ENCODE measurements at places on chromosomes 1 and 21.

DNA sequence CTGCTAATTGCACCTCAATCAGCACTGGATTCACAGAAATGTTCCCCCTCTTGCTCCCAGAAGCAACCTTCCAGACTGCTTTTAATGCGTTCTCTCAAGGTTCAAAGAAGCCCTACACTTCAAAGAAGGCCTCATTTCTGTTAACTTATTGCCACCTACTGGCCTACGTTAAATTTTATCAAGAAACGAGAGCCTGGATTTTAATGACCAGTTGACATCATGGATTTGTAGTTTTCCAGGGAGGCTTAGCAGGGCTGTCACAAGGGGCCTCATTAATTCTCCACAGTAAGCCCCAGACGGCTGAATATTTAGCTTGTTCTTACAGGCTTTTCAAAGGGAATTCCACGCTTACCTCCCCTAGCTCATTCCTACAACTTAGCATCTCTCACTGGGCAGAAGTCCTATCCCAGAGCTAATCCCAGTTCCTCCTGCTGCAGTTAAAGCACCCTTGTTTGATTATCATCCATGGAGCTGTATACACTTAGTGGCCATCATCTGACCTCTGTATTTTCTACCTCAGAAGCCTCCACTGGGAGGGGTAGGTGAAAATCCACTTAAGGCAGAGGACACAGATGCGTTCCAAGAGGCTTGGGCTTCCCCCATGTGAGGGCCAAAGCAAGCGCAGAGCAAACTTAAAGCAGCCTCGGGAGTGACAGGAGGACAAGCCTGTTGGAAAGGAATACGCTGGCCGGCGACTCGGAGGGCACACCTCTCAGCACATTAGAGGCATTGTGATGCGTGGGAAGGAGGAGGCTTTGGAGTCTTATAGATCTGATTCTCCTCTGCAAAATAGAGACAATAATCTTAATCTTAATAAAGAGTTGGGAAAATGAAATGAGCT lies 32.2 kb upstream of the CYP4X1 start:
- DNase-seq = peak; percentile 43

DNA sequence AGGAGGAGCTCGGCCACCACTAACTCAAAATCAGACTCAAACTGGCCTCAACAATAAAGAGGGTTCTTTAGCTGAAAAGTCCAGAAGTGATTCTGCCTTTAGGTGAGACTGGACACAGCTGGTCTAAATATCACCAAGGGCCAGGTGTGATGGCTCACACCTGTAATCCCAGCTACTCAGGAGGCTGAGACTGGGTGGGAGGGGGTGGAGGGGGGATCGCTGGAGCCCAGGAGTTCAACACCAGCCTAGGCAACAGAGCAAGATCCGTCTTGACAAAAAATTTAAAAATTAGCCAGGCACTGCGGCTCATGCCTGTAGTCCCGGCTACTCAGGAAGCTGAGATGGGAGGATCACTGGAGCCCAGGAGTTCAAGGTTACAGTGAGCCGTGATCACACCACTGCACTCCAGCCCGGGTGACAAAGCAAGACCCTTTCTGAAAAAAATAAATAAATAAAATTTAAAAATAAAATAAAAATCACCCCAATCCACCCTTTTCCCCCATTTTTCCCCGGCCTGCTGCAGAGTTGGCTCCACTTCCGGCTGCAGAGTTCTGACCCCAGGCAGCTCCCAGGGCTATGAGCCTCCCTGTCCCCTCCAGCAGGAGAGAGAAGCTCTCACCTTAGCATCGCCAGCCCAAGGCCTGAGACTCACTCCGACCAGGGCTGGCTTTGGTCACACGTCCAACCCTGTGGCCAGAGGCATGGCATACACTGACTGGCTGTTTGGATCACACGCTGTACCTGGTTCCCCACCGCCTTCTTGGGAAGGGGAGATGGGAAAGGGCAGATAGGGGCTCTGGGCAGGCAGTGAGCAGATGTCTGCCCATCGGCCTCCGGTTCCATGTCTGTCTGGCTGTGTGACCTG lies 87.3 kb upstream of the IFFO2 start:
- no peak for DNase-seq

DNA sequence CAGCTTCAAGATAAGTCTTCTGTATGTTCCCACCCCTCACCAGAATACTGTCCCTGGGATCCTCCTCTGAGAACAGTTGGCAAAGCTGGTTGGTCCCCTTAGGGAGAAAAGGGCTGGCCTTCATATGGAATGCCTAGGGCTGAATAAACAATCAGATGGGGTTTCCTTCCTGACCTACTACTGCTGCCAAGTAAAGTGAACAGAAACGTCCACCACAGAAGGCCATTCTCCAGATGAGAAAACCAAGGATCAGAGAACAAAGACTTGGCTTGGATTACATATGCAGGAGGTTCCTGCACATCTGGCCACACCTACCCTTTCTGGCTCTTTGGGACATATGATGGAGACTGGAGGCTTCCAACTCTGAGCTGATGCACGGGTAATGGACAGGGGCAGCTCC lies 194.5 kb downstream of the HIVEP3 start:
- no peak for DNase-seq

DNA sequence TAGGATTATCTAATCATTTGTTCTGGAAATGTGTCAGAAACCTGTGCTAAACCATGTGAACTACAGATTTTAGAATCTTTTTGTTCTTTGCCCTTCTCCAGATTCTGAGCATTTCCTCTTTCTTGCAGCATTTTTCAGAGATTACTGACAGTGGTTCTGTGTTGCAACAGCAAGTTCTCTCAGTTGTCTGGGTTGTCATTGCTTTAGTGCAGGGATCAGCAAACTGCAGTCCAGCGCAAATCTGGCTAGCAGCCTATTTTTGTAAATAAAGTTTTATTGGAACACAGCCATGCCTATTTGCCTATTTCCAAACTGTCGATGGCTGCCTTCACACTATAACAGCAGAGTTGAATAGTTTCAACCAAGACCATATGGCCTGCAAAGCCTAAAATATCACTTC lies 66.3 kb upstream of the LRRC8D start:
- peak; percentile 49 for DNase-seq

DNA sequence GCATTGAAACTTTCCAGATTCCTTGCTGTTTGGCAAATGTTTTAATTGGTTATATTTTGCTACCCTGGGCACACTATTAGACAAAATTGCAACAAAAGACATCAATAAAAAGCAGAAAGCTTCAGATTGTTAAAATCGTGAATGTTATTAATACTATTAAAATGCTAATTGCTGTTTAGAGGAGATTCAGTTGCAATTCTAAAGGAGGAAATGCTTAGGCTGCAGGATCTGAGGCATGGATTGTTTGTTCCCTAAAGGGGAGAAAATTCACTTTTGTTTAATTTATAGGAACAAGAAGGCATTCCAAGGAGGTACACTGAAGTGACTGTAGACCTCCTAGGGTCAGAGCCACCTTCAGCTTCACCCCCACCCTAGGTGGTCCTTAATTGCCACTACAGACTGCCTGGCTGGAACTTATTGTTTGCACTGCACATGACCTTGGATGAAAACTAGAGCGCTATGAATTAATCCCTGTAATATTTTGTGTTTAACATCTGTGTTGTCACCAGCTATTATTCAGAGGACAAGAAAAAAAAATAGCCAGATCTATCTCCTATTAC lies 1266.9 kb upstream of the ADGRL2 start:
- DNase-seq = no peak

GRCh38 chr1:61446531-61446991 lies 278.4 kb downstream of the TM2D1 start:
- no peak for DNase-seq

DNA sequence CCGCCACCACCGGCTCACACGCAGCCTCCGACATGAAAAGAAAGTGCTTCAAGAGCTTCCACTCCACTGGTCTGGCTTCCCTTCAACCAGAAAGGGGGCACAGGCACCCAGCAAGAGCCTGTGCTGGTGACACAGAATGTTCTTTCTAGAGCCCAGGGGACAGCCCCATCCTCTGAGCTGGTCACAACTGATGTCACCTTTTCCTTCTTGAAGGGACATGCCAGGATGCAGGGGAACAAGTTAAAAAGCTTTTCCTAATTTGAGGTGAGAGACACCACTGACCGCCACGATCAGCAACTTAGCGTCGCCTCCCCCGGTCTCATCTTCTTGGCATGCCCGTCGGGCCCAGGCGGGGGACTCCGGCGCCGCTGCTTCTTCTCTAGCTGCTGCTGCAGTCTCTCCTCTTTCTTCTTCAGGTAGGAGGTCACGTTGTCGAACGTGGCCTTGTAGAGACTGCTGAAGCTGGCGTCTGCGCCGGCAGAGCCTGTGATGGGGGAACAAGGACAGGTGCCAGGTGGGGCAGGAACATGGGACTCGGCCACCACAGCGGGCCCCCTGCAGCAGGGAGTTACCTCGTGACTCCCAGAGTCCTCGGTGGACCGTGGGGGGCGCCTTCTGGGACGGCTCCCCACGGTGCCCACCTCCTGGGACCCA lies 29.5 kb downstream of the WDR4 start:
- no peak for DNase-seq

DNA sequence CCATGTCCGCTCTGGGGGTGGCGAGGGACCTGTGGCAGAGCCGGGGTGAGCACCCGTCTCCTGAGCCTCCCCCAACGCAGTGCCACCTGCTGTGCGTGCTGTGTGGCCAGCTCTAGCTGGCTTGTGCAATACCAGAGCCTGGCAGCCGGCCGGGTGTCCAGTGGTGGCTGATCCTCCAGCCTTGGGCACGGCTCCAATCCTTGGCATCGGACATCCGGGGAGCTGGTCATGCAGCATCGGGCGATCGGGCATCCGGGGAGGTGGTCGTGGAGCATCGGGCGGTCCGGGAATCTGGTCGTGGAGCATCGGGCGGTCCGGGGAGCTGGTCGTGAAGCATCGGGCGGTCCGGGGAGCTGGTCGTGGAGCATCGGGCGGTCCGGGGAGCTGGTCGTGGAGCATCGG lies 8.1 kb downstream of the SLX9 start:
- DNase-seq = no peak

DNA sequence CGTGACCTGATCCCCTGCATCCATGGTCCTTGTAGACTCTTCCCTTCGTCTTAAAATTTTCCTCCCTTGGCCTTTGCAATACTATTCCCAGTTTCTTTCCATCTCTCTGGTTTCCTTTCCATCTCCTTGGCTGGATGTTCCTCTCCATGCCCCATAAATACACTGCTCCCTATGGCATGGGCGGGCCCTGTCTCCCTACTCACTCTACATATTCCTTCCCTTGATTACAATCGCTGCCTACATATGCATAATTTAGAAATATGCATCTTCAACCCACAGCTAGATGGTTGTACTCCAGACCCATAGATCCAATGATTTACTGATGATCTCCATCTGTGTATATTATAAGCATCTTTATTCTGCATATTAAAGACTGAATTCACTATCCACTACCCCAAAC lies 405.0 kb downstream of the NTNG1 start:
- no peak for DNase-seq

DNA sequence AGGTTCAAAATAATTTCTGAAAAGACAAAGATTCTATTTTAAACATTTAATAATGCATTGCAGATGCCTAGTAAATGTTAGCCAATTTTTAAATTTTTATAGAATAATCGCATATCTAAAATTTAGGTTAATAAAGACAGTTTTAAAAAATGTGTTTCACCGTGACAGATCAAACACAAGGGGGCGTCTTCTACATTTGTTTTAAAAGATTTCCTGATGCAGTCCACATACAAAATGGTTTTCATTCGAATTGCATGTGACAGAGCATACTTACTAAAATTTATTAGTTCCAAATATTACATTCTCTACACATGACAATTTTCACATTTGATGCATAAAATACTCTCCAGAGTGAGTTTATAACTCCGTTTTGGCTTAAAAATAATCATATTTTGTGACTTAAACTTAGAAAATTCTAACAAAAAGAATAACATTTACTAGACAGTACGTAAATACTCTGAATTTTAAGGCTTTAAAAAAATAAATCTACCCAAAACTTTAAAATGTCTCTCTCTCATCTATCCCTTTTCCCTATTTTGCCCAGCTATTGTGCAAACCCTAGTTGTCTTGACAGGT lies 75.5 kb downstream of the ADAMTS1 start:
- DNase-seq = peak; percentile 58

DNA sequence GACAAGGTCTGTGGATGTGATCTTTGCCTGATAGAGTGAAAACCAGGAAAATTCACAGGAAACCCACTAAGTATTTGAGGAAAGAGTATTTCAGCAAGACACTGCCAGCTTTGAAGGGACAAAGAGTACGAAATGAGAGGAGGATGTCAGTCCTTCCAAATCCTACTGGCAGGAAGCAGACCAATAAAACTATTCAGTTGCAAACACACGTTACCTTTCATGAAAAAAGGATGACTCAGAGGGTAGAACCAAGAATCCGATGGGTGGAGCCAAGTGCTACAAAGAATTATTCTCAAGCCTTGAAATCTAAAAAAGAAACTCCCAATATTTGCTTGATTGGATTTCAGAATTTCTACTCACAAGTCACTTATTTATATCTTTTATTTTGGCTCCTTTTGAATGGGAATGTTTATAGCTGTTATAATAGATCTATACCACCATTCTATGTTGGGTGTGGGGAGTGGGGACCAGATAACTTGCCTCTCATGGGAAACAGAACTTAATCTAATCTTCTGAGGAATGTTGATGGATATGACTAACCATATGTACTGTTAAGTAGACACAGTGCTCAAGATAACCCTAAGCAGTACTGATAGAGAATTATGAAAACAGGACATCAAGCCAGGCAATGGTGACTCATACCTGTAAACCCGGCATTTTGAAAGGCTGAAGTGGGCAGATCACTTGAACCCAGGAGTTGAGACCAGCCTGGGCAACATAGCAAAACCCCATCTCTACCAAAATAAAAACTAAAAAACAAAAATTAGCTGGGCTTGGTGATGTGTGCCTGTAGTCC lies 19.3 kb upstream of the HEATR1 start:
- peak; percentile 25 for DNase-seq

Measured in epithelial cell of esophagus (primary cell).